ENCODE measurements at places on chromosomes 12 and 14.
A peak's percentile ranks its signal among the peaks of the same experiment; 100 is the strongest.

- DNase-seq = no peak
These were observed 181.9 kb downstream of the SLC15A5 start for GRCh38 chr12:16095531-16096110.

- DNase-seq = no peak
These were observed 17.4 kb upstream of the EIF4B start for GRCh38 chr12:52988898-52989297.

- no peak for DNase-seq
These were observed 71.0 kb downstream of the SLC6A15 start for GRCh38 chr12:84841591-84841990.

- no peak for DNase-seq
These were observed 26.4 kb downstream of the ACTN1 start for GRCh38 chr14:68952531-68953195.

GRCh38 chr12:24561882-24562770 is 386.8 kb downstream of the BCAT1 start:
- peak; percentile 11 for DNase-seq

GRCh38 chr12:132003846-132004245 is 54.1 kb downstream of the EP400 start:
- no peak for DNase-seq

DNA sequence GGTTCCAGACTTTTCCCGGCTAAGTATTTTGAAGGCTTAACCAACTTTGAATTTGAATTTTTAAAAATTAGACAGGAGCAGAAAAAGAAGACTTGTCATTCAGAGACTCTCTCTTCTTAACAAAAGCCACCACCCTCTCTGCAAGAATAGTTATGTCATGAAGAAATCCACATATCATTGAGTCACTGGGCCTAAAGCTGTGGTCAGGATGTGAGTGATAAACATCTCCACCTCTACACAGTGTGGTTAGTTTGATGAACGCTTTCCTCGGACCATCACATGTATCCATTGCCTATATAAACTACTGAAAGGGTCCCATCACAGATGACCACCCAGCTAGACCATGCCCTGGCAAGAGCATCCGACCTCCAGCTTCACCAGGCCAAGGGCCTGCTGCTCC is 226.1 kb downstream of the KSR2 start:
- DNase-seq = no peak

DNA sequence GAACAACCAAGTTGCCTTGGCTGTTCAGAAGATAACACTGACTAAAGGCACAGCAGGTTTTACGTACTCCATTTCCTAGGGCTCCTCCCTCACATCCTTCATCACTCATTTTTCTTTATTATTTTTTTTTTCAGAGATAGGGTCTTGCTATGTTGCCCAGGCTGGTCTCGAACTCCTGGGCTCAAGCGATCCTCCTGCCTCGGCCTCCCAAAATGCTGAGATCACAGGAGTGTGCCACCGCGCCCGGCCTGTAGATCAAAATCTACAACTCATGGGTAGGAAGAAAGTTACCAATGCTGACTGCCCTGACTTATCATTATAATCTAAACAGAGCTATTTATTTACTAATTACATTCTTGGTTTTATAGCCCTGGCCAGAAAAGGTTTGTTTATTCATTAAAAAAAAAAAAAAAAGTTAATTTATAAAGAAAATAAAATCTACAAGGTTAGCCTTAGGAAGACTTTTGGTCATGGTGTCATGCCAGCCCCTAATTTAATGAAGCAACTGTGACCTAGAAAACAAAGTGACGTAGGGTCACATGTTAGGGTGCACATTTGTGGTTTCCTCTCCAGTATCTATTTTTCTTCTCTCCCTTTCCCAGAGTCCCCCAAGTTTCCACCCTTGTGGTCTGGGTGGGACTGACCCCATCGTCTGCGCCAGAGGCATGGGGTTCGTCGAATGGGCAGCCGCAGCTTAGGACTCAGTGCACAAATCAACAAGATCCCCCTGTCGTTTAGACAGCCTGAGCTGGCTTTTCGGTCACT is 19.0 kb upstream of the FOXN3 start:
- no peak for DNase-seq

DNA sequence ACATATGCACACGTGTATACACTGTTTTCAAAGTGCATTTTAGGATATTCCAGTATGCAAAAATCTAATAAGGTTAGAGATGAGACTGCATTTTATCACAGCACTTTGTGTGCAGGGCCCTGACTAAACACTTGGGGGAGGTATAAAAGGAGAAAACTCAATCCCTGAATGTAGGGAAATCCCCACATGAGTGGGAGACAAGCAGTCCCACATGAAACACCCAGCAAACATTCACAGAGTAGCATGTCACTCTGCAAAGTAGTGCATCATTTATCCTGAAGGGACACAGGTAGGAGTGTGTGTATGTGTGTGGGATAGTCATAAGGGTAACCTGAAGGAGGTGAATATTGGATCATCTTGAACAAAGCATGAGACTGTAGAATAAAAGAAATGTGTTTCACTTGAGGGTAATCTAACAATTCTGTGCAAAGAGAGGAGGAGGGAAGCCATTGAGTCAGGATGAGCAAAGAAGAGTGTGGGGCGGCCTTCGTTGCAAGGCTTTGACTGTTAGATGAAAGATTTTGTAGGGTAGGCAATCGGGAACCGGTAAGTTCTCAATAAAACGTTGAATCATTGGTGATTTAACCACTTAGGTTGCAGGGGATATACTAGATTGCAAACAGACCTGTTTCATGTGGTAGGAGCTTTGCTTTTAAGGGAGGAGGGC is 2.9 kb downstream of the PRPF40B start:
- DNase-seq = peak; percentile 50

- DNase-seq = no peak
These were observed 20.1 kb downstream of the TPCN1 start for GRCh38 chr12:113241191-113242025.

GRCh38 chr12:114984634-114985061 is 300.7 kb upstream of the TBX3 start:
- no peak for DNase-seq

GRCh38 chr12:69509904-69510827 is 40.0 kb downstream of the FRS2 start:
- no peak for DNase-seq

- no peak for DNase-seq
These were observed 9.1 kb downstream of the RAB2B start for GRCh38 chr14:21467616-21468015.

DNA sequence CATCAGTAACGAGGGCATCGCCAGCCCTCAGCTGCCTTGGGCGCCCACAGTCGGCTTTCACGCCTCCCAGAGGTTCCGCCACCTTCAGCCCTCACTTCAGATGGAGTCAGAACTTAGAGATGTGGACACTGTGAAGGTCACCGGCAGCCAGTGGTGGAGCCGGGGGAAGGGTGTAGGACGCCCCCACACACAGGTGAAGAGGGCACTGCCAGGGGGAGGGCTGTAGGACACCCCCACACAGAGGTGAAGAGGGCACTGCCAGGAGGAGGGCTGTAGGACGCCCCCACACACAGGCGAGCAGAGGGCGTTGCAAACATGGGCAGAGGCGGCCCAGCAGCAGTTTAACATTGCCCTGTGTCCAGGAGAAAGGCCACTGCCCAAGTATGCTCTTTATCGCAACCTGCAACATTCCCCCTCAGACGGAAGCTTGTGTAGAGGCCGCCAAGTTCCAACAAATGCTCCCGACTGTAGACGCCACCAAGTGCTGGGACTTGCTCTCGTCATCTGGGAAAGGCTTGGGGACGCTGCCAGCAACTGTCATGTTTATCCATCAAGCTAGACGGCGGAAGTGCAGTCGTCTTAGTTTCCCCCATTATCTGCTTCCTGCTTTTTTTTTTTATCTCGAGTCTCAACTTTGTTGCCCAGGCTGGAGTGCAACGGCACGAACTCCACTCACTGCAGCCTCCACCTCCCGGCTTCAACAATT is 4.9 kb upstream of the ANKLE2 start:
- no peak for DNase-seq

DNA sequence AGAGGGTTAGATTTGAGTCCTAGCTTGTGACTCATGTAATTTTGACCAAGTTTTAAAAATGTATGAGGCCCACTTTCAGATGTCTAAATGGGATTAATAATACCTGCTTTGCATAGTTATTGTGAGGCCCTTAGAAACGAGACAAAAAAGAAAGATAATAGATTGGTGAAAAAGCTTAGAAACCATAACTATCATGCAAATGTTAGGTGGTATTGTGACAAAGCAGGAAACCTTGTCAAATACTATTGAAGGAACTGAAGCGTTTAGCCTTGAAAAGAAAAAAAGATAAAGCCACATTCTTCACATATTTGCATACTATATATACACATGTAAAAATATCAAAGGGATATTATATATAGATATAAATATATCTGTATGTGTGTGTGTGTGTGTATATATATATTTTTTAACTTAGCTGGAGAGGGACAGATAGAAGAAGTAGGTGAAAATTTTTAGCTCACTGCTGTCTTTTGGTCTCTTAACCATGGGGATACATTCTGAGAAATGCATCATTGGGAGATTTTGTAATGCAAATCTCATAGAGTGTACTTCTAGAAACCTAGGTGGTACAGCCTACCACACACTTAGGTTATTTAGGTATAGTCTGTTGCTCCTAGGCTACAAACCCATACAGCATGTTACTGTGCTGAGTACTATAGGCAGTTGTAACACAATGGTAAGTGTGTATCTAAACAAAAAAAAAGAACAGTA is 270.3 kb downstream of the CCDC91 start:
- DNase-seq = no peak

GRCh38 chr12:8993827-8994226 is 4.5 kb downstream of the KLRG1 start:
- no peak for DNase-seq

GRCh38 chr12:26857465-26858176 is 24.6 kb upstream of the ITPR2 start:
- DNase-seq = no peak

GRCh38 chr12:121915841-121916321 is 2.5 kb upstream of the CFAP251 start:
- DNase-seq = no peak

- DNase-seq = no peak
These were observed 19.1 kb downstream of the DACT1 start for GRCh38 chr14:58656671-58657411.
